ENCODE measurements at places on chromosomes 2 and 18.

DNA sequence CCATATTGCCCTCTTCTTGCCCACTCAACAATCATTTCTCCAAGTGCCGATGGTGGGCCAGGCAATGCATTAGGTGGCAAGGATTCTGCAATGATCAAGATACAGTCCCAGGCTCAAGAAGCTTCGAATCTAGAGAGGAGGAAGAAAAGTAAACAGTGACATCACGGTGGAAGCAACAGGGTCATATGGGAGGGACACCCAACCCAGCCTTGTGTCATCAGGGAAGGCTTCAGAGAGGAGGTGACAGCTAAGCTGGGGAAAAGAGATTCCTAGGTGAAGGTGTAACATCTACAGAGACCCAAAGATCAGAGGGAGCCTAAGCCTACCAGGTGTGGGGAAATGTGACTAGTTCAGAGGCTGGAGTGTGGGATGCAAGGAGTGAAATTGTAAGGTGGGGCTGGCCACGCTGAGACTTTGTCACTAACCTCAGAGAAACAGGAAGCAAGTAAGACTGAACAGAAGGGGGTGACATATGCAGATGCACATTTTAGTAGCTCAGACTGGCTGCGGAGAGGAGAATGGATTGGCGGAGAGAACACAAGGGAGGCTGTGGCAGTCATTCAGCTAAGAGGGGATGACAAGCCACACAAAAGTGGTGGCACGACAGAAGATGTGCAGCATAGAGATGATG lies 104.9 kb downstream of the ANKRD44 start:
- DNase-seq, result peak; percentile 67

- no peak for DNase-seq
These were observed 24.1 kb downstream of the SKA1 start for GRCh38 chr18:50398947-50399346.

DNA sequence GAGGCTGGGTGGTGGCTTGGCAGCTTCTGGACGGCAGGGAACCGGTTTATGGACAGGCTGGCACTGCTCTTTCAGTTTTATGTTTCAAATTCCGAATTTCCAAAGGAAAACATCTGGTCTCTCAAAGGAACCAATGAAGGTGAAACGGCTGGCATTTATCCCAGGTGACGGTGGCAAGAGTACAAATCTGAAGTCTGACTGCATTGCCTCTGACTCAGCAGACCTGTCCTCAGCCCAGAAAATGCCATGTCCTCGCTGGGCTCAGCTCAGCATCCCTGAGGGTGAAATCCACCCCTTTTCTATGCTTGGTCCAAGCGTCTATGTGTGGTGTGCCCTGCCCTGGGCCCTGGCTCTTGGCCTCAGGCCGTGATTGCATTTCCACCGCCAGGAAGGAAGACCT lies 38.1 kb downstream of the NAPG start:
- DNase-seq, result no peak

- DNase-seq, result peak; percentile 33
These were observed 13.6 kb upstream of the THADA start for GRCh38 chr2:43609290-43609918.

- DNase-seq, result no peak
These were observed 27.1 kb upstream of the SPTBN1 start for GRCh38 chr2:54429054-54429453.

GRCh38 chr18:13236411-13236810 lies 17.9 kb downstream of the LDLRAD4 start:
- no peak for DNase-seq

DNA sequence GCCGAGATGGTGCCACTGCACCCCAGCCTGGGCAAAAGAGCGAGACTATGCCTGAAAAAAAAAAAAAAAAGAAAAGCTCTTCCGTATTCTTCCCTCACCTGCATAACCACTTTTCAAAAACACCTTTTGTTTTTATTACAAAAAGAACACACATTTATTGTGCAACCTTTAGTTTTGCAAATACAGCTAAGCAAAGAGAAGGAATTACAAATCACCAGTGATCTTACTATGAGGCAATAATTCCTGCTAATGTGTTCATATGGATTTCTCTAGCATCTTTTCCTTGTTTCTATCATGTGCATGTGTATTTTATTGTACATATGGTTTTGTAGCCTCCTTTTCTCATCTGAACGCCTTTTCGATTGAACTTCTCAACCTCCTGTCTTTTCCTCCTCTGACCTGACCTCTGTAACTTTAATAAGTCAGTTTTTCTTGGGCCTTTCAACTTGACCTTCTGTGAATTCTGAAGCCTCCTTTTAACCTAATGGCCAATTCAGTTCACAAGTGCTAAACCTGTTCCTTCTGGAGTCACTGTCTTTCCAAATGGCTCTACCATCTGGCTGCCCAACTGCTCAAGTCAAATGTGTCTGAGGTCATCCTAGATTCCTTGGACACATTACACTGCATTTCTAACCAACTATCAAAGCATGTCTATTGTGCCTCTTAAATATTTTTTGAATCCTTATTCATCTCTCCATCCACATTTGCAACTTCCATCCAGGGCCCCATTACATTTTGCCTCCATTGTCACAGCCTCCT lies 59.1 kb upstream of the DAPL1 start:
- DNase-seq, result no peak

GRCh38 chr18:56286775-56287325 lies 351.5 kb downstream of the TXNL1 start:
- no peak for DNase-seq

- no peak for DNase-seq
These were observed 35.0 kb upstream of the DSC1 start for GRCh38 chr18:31197676-31198075.

DNA sequence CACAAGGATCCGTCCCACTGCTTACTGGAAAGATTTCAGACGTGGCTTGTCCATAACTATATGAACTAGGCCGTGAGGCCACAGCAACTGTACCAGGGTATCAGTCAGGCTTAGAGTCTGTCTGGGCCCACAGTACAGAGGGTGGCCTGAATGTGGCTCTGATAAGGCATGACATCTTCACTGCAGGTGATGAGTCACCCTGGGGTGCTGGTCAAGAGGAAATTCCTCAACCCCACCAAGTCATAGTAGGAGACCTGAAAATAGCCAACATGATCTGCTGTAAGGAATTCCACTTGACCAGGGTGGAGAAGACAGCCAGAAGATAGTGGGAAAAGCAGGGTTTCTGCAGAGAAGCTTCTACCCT lies 107.7 kb downstream of the INHBB start:
- no peak for DNase-seq

- no peak for DNase-seq
These were observed 59.8 kb upstream of the RNU4ATAC start for GRCh38 chr2:121470917-121471316.

GRCh38 chr2:32743480-32744236 lies 115.8 kb downstream of the TTC27 start:
- no peak for DNase-seq

- no peak for DNase-seq
These were observed 442.1 kb upstream of the TCF4 start for GRCh38 chr18:56030060-56030459.

DNA sequence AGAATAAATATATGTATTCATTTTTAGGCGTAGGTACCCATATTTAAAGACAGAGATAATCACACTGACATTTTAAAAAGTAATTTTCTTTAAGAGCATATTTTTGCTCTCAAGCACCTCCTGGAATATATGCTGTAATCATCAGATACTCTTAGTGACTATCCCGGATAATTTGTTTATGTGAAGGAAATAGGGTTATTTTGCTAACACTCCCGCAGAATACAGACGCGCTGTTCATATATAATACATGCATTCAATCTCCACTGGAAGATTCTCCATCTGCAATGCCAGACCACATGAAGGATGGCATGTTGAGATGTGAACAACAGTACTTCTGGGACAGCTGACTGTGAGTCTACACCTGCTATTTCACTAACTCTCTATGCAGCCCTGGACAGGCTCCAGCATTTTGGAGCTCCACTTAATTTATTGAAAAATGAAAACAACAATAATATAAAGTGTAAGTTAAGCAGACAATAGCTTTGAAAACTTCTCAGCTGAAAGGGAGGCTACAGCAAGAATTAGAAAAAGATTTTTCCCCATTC lies 430.6 kb downstream of the TMX3 start:
- DNase-seq, result no peak

DNA sequence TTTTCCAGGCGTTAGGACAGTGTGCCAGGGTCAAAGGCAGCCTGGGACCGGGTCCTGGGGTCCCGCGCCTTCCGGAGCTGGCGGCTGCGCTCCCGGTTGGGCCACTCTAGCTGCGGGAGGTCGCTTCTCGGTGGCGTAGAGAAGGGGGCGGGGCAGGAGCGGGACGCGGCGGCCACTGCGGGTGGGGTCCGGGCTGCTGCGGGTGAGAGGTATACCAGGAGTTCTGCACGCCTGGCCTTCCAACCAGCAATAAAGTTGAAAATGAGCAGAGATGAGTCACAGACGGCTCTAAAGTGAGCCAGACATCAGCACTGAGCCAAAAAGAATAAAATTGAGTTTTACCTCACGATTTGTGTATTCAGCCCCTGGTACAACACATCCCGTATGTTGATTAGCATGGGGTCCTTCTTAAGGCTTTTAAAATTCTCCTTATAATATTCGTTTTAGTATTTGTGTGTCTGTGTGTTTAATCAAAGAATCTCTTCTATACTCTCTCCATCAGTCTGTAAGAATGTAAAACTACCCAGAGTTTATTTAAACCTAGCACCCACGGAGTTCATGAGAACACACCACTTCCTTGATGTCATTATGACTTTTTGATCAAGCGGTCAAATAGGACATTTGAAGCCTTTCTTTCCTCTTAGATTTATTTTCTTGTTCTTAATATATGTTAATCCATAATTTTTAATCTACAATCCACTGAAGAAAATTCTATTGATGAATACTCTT lies at the start of gene C1GALT1C1L:
TSS of gene C1GALT1C1L (minus strand) at position 108 of the 729 bp plus-strand sequence. CDS start at position 1, 107 bp downstream.
- DNase-seq, result no peak

DNA sequence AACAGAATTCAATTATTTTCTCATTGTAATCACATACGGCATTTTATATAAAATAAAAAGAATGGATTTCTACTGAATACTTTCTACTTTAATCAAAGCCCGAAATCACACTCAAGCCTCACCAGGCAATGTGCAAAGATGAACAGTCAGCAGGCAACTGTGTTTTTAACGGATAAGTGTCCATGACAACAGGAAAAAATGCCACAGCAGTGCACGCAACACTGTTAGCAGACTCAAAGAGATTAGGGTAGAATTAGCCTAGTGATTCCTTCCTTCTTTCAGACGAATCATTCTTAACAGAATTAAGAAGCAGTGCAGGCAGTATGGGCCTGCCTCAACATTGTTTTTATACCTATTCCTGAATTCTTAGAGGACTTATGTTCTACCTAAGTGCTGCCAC lies 135.6 kb downstream of the CDH2 start:
- no peak for DNase-seq

DNA sequence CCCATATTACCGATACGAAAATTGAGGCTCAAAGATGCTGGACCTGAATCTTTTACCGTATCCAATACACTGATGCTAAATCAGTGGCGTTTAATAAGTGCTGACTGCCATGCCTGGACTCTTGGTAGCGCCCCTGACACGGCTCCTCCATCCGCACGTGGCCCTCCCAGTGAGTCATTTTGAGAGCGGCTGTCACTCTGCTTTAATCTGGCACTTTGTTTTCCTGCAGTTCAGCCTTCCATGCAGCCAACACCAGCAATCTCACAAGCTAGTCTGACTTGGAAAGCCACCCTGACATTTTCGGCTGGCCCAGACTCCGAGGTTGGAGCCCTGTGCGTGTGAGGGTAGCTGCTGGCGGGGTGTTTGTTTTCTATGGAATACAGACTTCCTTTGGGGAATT lies 155.1 kb upstream of the LMAN1 start:
- DNase-seq, result no peak

- DNase-seq, result no peak
These were observed 252.7 kb downstream of the NR4A2 start for GRCh38 chr2:156079845-156080244.

DNA sequence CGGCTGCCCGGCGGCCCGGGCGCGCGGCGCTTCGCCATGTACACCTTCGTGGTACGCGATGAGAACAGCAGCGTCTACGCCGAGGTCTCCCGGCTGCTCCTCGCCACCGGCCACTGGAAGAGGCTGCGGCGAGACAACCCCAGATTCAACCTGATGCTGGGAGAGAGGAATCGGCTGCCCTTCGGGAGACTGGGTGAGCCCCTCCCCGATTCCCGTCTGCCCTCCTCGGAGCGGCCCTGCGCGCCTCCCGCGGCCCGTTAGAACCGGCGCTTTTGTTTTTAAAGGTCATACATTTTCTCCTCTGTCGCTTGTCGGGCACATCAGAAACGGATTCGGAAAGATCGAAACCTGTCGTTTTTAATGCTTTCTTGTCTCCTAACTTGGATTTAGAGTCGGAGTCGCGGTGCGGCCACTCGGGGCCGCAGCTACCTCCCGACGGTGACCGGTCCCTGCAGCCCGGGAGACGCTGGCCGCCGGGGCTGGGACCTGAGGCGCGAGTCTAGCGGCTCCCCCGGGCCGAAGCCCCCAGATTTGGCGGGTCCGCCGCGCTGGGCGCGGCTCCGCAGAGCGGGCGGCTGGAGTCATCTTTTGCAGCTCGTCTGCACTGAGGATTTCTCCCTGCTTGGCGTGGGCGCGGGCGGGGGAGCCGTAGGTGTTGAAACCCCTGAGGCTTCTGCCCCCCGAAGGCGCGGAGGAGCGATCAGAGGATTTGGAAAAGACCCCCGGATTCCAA lies 519 bp downstream of the TTL start:
- DNase-seq, result peak; percentile 7

DNA sequence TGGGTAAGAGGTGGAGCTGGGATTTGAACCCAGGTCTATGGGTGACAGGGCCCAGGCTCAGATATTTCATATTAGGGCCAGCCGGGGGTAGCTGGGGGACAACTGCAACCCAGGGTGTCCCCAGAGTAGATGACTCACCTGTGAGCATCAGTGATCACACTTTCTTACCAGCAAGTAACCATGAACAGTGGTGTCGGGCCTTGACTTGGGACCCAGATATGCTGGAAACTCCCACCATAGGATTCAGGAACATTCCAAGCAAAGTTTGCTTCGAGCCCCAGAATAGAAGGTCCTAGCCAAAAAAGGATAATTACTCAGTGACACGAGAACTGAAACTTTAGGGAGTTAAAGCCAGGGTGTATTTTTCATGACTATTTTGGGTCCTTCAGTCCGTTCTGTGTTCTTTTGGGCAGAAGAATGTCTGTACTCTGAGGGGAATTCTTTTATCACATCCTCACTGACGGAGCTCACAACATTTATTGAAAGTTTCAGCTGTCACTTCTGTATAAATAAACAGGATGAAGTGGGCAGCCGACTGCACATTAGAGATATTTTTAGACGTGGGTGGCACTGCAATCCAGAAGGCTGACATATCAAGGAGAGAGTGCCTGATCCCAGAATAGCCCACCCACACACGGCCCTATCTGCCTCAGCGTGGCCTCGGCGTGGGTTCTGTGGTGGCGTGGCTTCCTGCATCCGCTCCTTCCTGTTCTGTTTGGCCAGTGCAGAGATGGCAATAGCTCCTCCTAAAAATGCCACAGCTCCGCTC lies 45.6 kb downstream of the RAMP1 start:
- DNase-seq, result no peak

DNA sequence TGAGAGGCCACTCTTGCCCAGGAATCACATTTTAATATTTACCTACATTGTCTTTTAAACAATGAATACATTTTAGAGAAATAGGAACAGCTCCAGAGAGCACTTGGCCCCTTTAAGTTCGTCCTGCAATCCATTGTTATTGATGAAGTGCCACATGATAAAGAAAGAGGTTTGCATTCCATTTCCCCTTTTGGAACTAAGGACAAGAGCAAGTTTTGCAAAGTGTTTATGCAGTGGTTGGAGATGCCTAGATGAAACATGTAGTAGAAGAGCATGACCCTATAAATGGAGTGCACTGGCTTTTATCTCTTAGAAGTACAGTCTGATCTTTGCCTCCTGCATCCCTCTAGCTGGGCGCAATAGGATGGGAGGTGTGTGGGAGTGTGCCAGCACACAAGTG lies 118.7 kb upstream of the CNTNAP5 start:
- no peak for DNase-seq

- no peak for DNase-seq
These were observed 85.4 kb upstream of the ZCCHC2 start for GRCh38 chr18:62437235-62438017.
